ENCODE measurements at places on chromosomes 5 and 9.

DNA sequence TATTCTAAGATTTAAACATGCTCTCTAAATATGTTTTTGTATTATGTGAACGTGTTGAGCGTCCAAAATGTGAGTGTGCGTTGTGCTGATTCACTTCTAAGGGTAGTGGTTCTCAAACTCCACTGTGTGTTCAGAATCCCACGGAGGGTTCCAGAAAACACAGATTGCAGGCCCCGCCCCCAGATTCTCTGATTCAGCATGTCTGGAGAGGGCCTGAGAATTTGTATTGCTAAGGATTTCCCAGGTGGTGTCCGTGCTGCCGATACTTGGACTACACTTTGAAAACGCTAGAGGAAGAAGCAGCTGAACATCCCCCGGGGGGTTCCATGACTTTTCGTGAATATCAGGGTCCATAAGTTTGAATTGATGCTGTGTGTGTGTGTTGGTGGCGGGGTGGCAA, 1043.2 kb upstream of the WWC1 start:
- DNase-seq = no peak

GRCh38 chr5:6745706-6746222, 32.5 kb downstream of the TENT4A start:
- DNase-seq = peak; percentile 72

DNA sequence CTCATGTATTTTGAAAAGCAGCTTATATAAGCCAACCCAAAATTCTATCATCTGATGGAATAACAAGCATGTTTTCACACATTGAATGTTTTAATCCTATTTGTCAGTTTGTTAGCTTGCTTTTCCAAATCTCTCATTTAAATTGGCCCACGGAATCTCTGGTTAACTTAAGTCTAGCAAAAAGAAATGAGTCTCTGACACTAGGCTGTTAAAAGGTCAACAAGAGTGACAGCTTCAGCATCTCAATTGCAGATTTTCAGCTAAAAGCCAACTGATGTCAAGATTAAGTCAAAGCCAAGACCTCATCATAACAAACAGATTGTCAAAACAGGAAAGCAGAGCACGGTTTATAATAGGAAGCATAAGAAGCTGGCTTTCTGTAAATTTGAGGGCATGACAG, 49.4 kb upstream of the CDH9 start:
- DNase-seq = no peak

GRCh38 chr9:19114680-19115270, 12.1 kb upstream of the HAUS6 start:
- DNase-seq = no peak

GRCh38 chr5:34005211-34005610, 2.6 kb downstream of the AMACR start:
- peak; percentile 97 for DNase-seq

- peak; percentile 29 for DNase-seq
Measured at GRCh38 chr9:99155736-99156135, 50.8 kb downstream of the TGFBR1 start.

- DNase-seq = no peak
Measured at GRCh38 chr5:80206282-80206681, 49.6 kb downstream of the SERINC5 start.

DNA sequence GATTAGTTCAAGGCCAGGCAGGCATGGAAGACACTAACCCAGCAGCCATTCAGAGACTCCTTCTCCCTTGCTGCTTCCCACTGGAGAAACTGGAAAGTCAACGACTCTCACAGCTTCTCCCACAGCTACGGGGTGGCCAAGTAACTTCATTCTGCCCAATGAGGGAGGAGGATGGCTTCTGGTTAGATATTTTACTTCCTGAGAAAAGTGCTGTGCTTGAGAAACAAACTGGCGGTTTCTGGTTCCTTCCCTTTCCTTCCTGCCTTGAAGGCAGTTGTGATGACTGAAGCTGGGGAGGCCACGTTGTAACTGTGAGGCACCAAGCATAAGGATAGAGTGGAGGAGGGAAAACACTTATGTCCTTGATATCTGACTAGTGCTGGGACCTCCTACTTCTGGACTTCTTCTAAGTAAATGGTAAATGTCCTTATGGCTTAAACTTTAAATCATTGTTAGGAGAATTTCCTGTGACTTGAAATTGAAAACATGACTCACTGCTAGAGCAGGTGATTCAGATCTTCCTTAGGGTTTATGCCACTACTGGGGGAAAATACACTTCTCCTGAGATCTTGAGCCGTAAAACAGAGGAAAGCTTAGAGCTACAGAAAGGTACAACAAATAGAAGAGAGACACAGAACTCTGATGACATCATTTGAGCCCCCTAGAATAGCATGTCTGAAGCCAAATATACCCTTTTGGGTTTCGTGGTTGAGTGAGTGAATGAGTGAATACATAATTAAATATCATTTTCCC, 3.1 kb upstream of the GNPDA1 start:
- peak; percentile 96 for DNase-seq

GRCh38 chr5:159702301-159702700, 214.0 kb upstream of the ADRA1B start:
- DNase-seq = no peak

Measured in renal cortical epithelial cell (primary cell).